K562 (cell line): ENCODE measurements at places on chromosomes 3 and 15.
A peak's percentile ranks its signal among the peaks of the same experiment; 100 is the strongest.

GRCh38 chr3:46214751-46215352 is 6.7 kb upstream of the CCR1 start:
- peak; percentile 32 for DNase-seq

DNA sequence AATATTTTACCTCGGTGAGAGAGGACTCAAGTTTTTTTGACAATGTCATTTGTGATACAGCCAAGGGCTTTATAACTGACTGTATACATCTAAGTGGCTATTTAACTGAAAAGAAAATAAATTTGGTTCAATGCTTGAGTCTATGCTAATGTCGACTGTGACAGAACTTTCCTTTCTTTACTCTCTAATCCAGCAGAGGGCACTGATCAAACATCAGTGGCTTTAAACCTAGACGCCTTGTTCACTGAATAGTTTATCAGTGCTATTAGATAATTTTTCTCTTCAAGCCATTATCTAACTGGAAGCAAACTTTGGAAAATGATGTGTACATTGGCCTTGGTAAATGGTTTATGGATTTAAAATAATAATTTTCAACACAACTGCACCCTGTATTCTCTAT is 285.1 kb downstream of the CHL1 start:
- DNase-seq = no peak

DNA sequence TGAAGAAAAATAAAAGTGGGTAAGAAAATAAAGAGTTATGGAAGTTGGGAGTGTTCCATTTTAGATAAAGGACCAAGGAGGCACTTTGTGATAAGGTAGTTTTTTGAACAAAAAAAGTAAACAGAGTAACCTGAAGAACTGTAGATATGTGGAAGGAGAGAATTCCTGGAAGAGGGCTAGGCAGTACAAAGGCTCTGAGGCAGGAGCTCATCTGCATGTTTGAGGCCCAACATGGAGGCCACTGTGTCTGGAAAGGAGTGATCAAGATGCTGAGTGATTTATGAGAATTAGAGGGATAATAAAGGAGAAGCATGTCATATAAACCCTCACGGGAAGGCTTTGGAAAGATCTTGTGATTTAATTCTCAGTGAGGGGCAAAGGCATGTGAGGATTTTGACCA is 126.5 kb downstream of the DTWD1 start:
- no peak for DNase-seq

DNA sequence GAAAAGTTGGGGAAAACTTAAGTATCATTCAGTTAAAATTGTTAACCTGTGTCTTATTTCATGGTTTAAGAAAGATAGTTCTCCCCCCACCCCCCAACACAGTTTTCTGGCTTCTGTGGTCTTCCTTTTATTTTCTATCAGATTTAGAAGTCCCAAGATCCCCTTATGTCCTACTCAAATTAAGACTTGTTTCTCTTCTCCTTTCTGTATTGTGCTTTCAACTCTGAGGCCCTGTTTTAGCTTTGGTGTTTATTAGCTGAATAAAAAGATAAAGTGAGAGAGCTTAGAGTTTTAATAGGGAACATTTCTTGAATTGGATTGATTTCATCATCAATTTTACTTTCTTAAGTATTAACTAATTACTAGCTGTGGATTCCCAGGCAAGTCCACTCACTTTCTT is 62.6 kb downstream of the AKAP13 start:
- no peak for DNase-seq

DNA sequence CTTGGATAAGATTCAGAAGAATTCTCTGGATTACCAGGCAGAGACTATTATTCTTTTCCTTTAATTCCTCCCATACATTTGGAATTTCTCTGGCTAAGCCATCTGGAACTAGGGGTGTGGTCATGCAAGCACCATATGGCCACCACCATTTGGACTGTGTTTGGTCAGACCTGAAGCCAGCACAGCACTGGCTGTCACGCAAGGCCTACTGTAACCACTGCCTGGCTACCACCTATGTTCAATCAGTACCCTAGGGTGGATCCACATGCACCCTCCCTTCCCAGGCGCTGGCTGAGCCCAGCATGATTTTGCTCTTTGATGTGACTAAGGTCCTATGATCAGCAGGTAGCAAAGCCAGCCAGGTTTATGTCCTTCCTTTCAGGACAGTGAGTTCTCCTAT is 287.8 kb upstream of the GOLIM4 start:
- no peak for DNase-seq

DNA sequence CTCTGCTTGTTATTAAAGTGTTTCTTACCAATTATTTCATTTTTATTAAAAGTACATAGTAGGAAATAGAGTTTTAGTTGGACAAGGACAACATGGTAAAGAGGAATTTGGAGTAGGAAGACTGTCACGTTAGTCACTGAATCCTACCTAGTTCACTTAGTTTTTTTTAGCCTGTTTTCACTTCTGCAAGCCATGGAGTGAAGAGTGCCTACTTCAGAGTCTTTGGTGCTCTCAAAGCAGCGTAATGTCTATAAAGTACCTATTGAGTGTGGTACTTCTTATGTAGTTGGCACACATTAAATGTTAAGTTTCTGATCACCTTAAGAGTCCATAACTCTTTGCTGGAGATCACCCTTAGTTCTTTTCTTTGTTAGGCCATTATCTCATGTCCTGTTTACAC is 78.7 kb downstream of the LPP start:
- no peak for DNase-seq

GRCh38 chr3:141426404-141427034 is 58.2 kb downstream of the ZBTB38 start:
- no peak for DNase-seq

DNA sequence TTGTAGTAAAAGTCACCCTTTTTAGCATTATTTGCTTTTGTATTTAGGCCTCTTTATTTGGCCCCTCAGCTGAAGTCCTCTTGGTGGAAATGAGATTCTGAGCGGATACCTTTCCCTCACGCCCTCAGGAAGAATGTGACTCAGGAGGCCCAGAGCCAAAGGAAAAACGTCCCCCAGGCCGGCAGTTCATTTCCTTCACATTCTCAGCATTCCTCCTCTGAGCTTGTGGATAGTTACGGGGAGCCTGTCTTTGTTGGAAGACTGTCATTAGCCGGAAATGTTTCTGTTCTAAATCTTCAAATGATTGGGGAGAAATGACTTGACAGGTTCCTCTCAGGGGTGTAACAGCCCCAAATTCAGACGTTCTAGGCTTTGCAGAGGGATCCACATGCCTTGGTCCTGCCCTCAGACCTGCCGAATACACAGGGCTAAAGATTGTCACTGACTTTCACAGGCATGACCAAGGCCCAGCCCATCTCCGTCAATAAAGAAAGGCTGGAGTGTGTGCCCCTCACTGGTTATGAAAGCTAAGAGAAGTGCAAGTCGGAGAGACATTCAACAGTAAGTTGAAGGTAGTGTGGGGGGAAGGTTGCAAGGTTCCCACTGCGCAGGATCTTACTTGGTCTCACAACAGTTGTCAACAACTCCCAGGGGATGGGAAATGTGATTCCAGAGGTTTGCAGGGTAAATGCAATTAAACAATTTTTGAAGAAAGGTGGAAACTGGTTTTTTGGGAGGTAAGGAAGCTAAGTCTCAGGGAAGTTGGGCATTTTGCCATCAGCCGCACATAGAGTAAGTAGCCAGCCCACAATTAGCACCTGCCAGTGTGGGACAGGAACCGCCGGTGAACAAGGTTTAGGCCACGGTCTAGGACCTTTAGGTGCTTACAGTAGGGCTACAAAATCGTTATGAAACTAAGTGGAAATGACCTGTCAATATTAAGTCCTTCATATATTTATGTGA is 39.7 kb upstream of the MYZAP start:
- no peak for DNase-seq

GRCh38 chr3:16449369-16449768 is 64.1 kb downstream of the RFTN1 start:
- DNase-seq = no peak

GRCh38 chr15:23764306-23764705 is 77.2 kb upstream of the NDN start:
- DNase-seq = no peak

DNA sequence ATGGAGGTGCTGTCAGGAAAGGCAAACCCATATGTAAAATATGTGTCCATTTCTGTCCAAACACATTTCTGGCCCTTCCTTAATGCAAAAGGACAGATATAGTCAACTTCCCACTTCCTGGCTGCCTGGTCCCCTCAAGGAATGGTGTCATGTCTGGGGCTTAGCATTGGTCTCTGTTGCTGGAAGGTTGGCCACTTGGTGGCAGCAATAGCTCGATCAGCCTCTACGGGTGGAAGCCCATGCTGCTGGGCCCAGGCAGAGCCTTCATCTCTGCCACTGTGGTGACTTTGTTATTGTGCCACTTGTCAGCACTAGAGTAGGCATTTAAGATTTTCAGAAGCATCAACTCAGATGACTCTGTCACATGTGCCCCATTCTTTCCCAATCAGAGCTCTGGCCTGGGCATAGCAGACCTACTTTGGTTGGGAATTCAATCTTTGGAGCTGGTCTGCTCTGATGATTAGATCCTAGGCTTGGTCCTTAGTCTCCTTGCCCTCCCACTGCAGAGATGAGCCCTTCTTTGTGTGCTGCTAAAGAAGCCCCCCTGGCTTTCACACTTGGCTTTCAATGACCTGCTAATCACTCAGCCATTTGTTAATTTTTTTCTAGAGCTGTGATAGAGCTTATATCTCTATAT is 51.0 kb upstream of the SPSB4 start:
- peak; percentile 20 for DNase-seq

DNA sequence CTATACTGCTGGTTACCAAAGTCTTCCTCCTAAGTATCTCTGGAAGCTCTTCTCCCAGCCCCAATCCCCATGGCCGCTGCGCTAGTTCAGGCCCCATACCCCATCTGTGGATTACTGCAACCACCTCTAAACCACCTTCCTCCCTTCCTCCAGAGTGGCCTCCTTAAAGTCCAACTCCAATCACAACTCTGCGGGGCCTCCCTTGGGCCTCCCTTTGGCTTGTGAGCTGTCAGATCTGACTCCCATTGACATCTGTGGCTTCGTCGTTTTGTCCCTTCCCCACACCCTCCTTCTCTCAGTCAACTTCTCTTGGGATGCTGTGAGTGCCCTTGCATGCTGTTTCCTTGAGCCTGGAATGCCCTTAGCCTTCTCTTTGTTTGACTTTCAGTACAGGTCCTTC is 9.3 kb upstream of the HRH1 start:
- no peak for DNase-seq

- DNase-seq = no peak
These were observed 553 bp upstream of the RTP4 start for GRCh38 chr3:187367561-187368103.

DNA sequence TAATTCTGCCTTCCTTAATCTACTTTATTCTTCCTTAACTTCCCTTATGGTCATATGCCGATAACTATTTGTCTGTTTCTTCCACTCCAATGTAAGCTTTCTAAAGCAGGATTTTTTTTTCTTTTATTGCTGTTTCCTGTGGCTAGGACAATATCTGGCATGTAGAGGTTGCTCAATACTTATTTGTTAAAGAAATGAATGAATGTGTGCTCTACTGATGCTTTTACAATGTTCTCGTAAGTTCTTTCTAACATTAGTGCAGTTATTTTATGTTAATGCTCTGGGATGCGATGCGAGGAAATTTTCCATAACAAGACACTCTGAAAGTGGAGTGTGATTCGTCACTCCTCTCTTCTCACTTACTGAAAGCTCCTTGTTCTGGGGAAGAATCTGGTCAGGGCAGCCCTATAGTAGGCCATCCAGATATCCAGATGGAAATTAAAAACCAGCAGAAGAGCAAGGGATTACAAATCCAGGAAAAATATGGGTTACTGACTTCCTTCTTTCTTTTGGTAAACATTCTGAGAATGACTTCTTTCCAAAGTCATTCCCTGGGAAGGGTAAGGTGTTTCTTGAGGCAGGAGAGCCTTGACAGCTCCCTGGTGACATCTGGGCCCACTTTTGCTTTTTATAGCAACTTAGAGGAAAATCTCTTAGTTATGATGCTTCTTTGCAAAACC is 420.4 kb downstream of the PDCD6IP start:
- DNase-seq = no peak

- no peak for DNase-seq
These were observed 74.3 kb downstream of the LIPC start for GRCh38 chr15:58506064-58506490.

GRCh38 chr15:89429023-89429422 is 67.4 kb downstream of the RHCG start:
- DNase-seq = peak; percentile 34

DNA sequence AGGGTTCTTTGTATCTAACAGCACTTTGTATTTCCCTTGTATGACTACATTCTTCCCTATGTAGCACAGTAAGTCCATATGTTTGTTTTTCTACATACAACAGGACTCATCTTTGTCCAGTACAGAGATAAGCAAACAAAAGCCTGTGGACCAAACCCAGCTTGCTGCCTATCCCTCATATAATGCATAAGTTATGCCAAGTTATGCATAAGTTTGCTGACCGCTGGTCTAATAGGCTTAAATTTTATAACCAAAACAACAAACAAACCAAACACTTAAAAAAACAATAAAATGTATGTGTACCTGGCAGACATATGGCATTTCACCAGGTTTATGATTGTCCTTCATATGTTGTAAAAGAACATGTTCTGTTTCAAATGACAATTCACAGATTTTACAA is 56.0 kb downstream of the ZNF280D start:
- DNase-seq = no peak

GRCh38 chr3:53795789-53796560 is 50.2 kb downstream of the CHDH start:
- no peak for DNase-seq

DNA sequence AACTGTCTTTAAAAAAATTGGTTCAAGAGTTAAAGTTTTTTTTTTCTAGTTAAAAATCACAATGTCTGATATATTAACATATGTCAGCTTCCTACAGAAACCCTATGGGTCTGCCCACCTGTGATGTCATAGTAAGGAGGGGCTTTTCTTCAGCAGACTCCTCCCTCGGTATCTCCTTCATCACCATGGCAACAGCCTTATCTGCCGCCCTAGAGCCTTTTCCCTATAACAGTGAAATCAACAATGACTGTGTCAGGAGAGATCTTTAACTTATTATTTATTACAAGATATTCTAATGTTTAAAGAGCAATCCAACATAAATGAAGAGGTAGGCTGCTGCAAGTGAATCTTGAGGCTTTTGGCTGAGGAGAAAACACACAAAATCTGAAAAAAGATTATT is 138.7 kb downstream of the PEX5L start:
- DNase-seq = peak; percentile 79

GRCh38 chr3:194061421-194062030 is 74.4 kb upstream of the HES1 start:
- no peak for DNase-seq

- no peak for DNase-seq
These were observed 12.1 kb downstream of the GALNT15 start for GRCh38 chr3:16186565-16186964.

GRCh38 chr15:68389936-68390817 is 41.8 kb downstream of the ITGA11 start:
- DNase-seq = no peak

- no peak for DNase-seq
These were observed 76.2 kb downstream of the TGFBR2 start for GRCh38 chr3:30682434-30683155.

DNA sequence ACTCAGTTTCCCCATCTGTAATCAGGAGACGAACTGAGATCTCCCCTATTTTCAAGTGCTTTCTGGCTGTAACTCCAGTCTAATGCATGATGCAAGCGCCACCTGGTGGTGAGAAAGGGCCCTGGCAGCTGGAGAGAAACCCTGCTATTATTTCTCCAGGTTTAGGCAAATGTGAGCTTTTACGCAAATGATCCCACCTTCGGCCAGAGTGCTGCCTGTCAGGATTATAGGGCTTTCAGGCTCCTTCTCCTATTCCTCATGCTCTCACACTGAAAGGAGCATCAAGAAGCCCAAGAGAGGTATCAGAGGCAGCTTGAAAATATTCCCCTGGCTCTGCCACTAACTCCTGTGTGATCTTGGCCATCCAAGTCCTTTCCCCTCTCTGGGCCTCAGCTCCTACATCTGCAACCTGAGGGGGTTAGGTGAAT is 93.9 kb upstream of the RASGRF1 start:
- peak; percentile 68 for DNase-seq
